NCI-H2171 treated with DMSO at 0.1 percent for 48 hours (cell line): ENCODE measurements at places on chromosomes 6 and 20.

DNA sequence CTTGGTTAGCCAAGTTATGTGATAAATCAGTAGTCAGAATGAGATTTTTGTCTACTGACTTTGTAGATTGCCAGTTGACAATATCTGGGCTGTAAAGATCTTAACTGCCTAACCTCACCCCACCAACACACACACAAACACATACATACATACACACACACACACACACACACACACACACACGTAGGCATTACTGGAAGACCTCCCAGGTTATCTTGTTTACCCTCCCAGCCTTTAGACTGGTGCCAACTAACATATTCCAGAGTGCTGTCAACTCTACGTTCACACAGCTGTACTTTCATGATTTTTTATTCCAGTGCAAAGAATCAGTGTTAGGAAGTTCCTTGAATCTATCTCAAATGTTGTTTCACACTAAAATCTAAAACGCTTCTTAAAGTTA, 38.9 kb downstream of the BMP5 start:
- no peak for DNase-seq

- no peak for DNase-seq
Observed at GRCh38 chr6:15962449-15962764, 166.5 kb upstream of the MYLIP start.

DNA sequence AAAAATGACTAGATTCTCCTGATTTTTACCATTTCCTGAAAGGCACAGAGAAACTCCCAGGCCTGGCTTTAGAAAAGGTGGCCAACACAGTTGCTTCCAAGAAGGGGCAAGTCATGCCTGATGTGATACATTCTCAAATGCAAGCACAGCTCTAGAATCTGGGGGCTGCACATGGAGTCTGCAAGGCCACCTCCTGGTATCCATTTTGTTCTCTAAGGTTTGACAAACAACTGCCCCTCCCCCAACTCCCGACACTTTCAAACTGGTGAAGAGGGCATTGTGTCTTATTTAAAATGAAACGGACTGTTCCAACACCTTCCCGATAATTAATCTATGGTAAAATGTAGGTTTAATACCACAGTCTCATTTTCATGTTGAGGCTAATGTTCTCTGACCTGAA, 220.2 kb upstream of the CEP162 start:
- DNase-seq: no peak

DNA sequence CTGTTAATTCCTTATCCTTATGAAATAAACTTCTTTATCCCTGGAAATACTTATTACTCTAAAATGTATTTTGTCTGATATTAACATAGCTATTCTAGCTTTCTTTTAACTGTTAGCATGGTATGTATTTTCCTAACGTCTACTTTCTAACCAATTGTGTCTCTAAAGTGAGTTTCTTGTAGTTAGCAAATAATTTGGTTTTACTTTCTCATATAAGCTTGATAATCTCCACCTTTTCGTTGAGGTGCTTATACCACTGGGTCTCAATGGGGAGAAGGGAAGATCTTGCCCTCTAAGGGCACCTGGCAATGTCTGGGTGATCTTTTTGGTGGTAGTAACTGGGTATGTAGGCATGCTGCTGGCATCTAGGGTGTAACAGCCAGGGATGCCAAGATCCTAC, 25.7 kb downstream of the ZNF334 start:
- DNase-seq: no peak

DNA sequence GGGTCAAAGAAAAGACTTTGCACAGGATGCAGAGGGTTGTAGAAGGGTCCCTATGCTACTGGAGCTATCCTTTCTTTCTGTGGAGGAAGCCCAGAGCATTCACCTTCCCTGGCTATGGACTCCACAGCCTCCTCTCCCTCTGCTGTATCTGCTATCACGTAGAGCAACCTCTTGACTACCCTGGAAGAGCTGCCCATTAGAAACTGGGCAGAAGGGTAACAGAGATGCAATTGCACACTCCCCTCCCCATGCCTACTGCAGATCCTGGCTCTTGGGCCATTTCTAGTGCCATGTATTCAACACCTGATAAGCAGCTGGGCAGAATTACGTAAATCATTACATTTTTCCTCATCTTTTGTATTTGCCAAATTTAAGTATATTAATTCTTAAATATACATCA, 3.1 kb downstream of the KLHL31 start:
- DNase-seq: no peak

- DNase-seq: no peak
Observed at GRCh38 chr6:125802943-125803377, 12.2 kb downstream of the NCOA7 start.

DNA sequence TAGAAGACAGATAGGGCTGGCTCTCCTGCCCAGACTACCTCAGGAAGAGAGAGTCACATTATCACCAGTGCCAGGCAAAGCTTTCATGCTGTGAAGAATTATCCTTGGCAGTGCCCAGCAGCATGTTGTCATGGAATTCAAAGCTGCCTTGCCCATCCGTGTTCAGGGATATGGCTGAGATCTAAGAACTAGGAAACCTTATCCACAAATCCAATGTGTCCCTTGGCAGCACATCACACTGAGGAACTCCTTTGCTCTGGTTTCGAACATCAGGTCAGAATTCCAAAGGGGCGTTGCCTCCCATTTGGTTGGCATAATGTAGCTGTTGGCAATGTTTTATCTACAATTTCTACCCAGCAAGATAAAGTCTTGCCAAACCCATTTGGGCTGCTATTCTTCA, 52.7 kb downstream of the ADGRF1 start:
- no peak for DNase-seq

GRCh38 chr6:162014069-162014811, 713.3 kb downstream of the PRKN start:
- no peak for DNase-seq

DNA sequence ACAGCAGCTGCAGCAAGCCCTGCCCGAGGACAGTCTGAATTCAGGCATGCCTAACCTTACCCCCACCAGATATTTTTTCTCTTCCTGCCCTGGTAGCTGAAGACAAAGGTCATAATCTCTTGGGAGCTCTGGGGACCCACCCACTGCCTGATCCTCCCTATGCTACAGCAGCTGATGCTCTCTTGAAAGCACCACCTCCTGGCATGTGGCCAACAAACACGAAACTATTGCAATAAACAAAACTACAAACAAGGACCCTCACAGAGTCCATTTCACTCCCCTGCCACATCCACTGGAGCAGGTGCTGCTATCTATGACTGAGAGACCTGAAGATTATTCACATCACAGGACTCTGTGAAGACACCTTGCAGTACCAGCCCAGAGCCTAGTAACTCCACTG, 238.5 kb upstream of the HS3ST5 start:
- DNase-seq: peak; percentile 48

DNA sequence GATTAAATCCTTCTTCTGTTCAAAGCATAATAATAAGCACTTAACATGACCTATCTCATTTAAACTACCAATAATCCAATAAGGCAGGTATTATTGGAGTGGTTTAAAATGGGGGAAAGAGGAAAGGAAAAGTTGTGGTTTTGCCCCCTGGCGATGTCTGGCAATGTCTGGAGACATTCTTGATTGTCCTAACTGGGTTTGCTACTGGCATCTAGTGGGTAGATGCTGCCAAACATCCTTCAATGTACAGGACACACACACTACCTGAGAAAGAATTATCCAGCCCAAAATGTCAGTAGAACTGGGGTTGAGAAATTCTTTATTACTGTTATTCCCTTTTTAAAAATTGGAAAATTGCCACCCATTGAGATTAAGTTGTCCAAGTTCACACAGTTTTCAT, 25.2 kb upstream of the SRSF6 start:
- DNase-seq: no peak

GRCh38 chr20:48295966-48296421, 510.7 kb upstream of the SULF2 start:
- no peak for DNase-seq

- DNase-seq: peak; percentile 43
Observed at GRCh38 chr20:20412750-20413149, 44.8 kb downstream of the INSM1 start.

GRCh38 chr6:47241742-47242482, 67.8 kb downstream of the TNFRSF21 start:
- DNase-seq: peak; percentile 24

GRCh38 chr6:111200350-111201243, 113.3 kb downstream of the SLC16A10 start:
- no peak for DNase-seq

- DNase-seq: no peak
Observed at GRCh38 chr20:25321262-25321831, 69.3 kb downstream of the ABHD12 start.

DNA sequence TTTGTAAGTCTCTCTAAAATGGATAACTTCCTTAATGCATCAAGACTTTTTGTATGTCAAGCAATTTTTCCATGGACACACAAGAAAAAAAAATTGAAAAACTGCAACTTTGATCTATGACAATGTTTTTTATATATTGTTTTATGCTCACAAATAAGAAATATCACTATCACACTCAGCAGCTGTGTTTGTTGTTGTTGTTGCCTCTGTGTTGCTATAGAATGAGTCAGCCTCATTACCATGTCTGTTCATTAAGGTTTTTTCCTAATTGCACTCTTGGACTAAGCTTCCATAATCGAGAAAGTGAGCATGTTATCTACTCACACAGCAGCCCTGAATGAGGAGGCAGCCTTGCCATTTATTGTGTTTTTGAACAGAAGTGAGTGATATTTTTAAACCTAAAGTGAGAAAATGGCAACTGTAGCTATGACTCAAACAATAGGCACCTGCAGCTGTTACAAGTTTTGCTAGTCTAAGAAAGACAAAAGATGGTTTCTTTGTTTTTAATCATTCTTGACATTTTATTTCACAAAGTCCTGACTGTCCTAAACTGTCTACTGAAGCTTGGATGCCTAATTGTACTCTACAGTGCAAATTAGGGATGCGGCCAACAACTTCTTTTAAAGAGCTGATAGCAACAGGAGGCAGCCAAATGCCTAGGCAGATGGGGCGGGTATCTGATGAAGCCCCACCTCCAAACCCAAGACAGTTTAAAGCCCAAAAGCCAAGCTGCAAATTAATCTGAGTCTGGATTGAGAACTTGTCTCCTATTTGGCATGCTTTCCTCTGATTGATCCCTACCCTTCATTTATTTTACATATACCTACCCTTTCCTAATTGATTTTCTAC, 77.9 kb upstream of the DOK5 start:
- no peak for DNase-seq

- peak; percentile 92 for DNase-seq
Observed at GRCh38 chr6:38567436-38567835, 72.3 kb downstream of the BTBD9 start.

DNA sequence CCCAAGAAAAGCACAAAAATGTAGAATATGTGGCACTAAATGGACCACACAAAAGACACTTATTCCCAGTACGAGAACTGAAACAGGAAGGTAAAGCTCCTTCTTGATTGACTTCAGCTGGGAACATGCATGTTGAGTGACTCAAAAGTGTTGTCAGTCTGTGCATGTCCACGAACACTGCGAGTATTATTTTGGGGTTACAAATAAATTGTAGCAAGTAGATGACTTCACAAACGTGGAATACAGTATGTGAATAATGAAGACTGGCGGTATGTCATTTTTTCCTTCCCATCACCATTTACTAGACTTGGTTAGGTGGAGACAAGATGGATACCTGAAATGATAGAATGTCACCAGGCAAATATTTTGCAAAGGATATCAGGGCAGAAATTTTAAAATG, 45.4 kb downstream of the L3MBTL3 start:
- DNase-seq: no peak

- DNase-seq: no peak
Observed at GRCh38 chr20:6654513-6655252, 112.8 kb upstream of the BMP2 start.

DNA sequence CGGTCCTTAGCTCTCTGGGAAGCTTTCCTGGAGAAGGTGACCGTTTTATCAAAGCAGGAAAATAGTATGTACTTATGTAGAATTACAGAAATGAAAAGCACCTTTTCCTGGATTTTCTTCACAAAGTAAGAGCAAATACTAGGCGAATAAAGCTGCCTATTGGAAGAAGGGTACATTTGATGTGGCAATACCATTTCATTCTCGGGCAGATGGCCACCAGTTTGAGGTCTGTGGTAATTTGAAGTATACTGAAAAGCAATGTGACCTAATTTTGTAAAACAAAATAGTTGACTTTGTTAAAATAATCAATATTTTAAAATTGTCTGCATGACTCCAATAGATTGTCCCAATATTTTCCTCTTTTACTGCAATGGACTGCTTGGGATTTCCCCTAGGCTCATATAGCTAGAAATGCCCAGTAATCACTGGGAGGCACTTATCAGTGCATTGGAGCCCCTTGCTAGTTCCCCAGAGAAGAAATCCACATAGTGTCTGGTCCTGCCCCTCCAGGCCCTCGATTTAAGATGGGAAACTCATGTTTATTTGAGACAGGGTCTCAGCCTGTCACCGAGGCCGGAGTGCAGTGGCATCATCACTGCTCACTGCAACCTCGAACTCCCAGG, 7.4 kb upstream of the UTRN start:
- DNase-seq: no peak

DNA sequence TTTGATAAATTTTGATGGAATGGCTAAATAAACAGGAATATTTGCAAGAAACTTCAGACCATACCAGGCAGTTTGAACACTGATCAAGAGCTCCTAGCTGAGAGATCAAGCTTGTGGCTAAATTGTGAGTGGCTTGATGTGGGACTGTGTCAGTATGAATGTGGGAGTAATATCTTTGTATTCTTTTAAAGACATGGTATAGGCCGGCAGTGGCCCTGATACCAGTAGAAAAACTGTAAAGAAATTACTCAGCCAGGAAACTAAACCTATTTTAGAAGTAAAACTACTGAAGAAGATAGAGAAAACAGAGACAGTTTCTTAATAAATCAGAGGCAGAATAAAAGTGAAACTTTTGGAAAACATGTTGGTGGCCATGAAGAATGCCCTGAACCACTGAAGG, 608.4 kb upstream of the SYNCRIP start:
- DNase-seq: no peak

- DNase-seq: peak; percentile 27
Observed at GRCh38 chr20:20003031-20003954, 13.9 kb upstream of the NAA20 start.

- DNase-seq: no peak
Observed at GRCh38 chr20:39259010-39259803, 297.1 kb downstream of the DHX35 start.

GRCh38 chr6:134768931-134769330, 181.0 kb downstream of the ALDH8A1 start:
- no peak for DNase-seq

- DNase-seq: peak; percentile 53
Observed at GRCh38 chr6:157461000-157461915, 80.3 kb downstream of the ZDHHC14 start.

GRCh38 chr20:39112178-39112743, 150.1 kb downstream of the DHX35 start:
- DNase-seq: peak; percentile 48
